ENCODE measurements at places on chromosomes 12 and 14.

DNA sequence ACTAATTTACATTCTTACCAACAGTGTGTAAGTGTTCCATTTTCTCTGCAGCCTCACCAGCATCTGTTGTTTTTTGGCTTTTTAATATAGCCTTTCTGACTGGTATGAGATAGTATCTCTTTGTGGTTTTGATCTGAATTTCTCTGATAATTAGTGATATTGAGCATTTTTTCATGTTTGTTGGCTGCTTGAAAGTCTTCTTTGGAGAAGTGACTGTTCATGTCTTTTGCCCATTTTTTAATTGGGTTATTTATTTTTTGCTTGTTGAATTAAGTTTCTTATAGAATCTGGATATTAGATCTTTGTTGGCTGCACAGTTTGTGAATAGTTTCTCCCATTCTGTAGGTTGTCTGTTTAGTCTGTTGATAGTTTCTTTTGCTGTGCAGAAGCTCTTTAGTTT, 48.0 kb upstream of the OR6J1 start:
- no peak for DNase-seq

GRCh38 chr12:14845350-14845750, 2.0 kb upstream of the ART4 start:
- peak; percentile 64 for DNase-seq

DNA sequence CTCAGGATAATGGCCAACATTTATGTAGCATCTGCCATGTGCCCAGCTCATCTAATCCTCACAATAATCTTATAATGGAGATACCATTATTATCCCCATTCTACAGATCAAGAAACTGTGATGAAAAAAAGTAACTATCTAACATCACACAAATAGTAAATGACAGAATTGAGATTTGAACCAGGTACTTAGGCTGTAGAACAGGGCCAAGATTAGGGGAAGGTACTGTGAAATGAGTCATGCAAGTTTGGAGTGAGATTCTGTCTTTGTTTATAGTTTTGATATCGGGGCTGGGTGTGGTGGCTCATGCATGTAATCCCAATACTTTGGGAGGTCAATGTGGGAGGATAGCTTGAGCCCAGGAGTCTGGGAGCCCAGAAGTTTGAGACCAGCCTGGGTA, 1.3 kb upstream of the GNPTAB start:
- no peak for DNase-seq

- no peak for DNase-seq
Observed at GRCh38 chr14:53249059-53249458, 95.9 kb upstream of the DDHD1 start.

DNA sequence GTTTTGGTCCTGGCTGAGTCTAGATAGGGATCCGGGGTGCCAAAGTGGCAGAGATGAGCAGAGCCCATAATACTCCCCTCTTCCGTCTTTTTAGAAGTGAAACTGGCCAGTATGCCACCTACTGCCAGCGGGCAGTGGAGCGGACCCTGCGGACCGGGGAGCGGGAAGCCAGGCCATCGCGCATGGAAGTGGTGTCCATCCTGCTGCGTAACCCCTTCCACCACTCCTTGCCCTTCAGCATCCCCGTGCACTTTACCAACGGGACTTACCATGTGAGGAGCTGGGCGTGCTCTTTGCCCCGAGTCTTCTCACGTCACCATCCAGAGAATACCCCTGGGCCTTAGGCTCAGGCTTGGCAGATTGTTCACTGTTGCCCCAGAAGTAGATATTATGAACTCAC, 21.0 kb downstream of the PIGH start:
- no peak for DNase-seq
